ENCODE measurements at places on chromosomes 6 and 20. TPM values are rescaled to one million over a fixed set of nuclear protein-coding genes. Genes with fewer than 3 reads are reported as not detected.

THEMIS gene
- 0.72 TPM for total RNA-seq

PPP1R3G gene
- total RNA-seq, result 0.92 TPM

DLL1 gene
- 1.3 TPM for total RNA-seq

FAM83B gene
- 4.3 TPM for total RNA-seq

VSTM2L gene
- 0.36 TPM for total RNA-seq

EDN1 gene
- total RNA-seq, result 2.9 TPM

SLC22A23 gene
- 5.2 TPM for total RNA-seq

MYB gene
- total RNA-seq, result 0.12 TPM

CALHM6 gene
- 1.7 TPM for total RNA-seq

SLC26A8 gene
- 0.10 TPM for total RNA-seq

CASS4 gene
- 3.0 TPM for total RNA-seq

MCHR2 gene
- total RNA-seq, result not detected

TCP11 gene
- total RNA-seq, result 0.46 TPM

CYP21A2 gene
- total RNA-seq, result 7.5 TPM

SALL4 gene
- total RNA-seq, result 0.36 TPM

KCNG1 gene
- total RNA-seq, result 3.3 TPM

GRCh38 chr20:3367089-3367488, 40.4 kb downstream of the DNAAF9 start:
- no peak for DNase-seq

GRCh38 chr6:170284126-170284773, 6.6 kb downstream of the DLL1 start:
- peak; percentile 9 for DNase-seq

GRCh38 chr6:107965746-107966145, 7.7 kb upstream of the SEC63 start:
- no peak for DNase-seq

DNA sequence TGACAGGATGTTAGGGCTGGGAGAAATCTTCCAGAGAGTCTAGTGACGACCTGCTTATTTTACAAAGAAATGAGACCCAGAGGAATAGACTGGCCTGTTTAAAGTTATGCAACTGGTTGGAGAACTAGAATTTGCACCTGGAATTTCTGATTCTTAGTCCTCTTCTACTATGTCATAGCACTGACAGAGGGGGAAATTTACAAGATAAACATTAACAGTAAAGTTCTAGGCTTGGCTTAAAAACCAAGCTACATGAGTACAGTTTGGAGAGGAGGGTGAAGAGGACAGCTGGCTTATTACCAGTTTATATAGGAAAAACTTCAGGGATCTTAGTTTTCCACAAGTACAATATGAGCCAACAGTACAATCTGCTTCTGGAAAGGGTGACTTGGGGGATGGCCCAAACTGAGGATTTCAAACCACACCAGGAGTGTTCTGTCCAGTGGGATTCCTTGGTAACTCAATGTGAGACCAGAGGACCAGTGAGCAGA, 269.6 kb downstream of the CD109 start:
- DNase-seq, result no peak

DNA sequence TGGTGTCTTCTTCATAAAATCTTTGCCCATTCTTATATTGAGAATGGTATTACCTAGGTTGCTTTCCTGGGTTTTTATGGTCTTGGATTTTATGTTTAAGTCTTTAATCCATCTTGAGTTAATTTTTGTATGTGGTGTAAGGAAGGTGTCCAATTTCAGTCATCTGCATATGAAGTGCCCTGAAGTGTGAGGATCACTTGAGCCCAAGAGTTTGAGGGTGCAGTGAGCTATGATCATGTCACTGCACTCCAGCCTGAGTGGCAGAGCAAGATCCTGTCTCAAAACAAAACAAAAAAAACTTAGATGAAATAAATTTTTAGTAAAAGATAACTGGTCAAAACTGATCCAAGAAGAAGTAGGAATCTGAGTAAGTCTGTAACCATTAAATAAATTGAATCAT, 215.4 kb downstream of the TBC1D7 start:
- DNase-seq, result no peak

DNA sequence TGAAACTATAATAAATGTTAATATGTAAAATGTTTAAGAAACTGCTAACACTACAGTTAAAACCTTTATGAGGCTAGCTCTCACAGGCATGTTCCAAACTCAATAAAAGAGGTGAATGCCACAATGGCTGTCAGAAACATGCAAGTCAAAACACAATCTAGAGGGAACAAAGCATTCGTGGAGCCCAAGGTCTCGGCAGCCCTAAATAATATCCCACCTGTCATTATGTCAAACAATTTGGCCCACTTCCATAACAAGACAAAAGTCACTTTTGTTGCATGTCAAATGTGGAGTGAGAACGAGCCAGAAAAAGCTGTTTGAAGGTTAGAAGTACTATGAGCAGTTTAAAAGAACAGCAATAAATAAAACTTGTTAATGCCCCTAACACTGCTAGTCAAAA, 181.9 kb downstream of the GMDS start:
- no peak for DNase-seq

GRCh38 chr20:33859157-33859695, 48.1 kb downstream of the CHMP4B start:
- DNase-seq, result no peak

GRCh38 chr20:46767127-46767761, 57.8 kb downstream of the SLC2A10 start:
- no peak for DNase-seq

DNA sequence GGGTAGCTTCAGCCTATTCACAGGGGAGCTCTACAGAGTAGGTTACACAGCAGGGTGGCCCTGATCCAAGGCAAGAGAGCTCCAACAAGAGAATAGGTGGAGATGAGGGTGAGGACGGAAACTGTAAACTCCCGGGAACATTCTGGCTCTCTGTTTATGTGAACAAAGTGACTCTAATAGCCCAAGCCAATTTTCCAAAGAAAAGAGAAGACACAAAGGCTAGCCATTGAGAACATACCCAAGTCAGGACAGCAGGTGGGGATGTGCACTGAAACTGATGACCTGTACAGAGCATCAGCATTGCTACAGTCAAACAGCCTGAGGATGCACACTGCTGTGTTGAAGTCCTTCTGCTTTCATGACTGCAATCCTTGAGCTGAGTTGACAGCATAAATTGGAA, 136.0 kb upstream of the TOP1 start:
- DNase-seq, result no peak

DNA sequence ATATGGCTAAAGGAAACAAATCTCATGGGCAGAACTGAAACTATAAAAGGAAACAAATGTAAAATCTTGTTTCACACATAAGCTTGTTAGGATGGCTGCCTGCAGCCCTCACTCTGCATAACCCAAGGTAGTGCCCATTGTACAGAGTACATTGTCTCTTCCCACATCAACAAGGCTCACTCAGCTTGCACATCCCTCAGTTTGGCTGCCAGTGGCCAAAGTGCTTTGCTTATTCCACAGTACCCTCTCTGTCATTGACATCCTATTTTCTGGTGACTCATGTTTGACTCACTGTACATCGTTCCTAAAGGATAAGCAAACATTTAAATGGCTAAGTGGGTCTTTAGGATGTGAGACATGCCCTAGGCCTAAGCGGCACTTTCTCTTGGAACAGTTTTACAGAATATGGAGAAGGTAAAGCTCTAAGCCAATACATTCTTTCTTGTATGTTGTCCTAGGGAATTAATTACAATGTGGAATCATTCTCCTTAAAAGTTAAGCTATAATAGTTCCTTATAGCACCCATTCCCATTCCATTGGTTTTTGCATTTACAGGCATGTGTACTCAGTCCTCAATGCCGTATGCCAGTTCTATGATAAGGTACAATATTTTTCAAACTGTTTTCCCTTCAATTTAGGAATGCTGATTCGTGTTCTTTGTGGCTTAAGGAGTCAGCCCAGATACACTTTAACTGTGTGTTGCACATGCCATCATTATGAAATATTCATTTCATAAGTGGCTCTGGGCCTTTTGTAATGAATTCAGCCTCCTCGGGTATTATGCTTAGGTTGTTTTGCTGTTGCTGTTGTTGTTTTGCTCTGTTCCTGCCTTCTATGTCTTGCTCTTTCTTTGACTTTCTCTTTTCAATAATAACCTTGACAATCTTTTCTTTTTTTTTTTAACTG, 5.5 kb downstream of the ANKEF1 start:
- no peak for DNase-seq

GRCh38 chr20:59650418-59650817, 46.1 kb downstream of the PHACTR3 start:
- DNase-seq, result no peak

- DNase-seq, result no peak
These were observed 36.9 kb downstream of the UTRN start for GRCh38 chr6:144321839-144322591.

- DNase-seq, result no peak
These were observed 53.2 kb upstream of the SPTLC3 start for GRCh38 chr20:12955611-12956010.

DNA sequence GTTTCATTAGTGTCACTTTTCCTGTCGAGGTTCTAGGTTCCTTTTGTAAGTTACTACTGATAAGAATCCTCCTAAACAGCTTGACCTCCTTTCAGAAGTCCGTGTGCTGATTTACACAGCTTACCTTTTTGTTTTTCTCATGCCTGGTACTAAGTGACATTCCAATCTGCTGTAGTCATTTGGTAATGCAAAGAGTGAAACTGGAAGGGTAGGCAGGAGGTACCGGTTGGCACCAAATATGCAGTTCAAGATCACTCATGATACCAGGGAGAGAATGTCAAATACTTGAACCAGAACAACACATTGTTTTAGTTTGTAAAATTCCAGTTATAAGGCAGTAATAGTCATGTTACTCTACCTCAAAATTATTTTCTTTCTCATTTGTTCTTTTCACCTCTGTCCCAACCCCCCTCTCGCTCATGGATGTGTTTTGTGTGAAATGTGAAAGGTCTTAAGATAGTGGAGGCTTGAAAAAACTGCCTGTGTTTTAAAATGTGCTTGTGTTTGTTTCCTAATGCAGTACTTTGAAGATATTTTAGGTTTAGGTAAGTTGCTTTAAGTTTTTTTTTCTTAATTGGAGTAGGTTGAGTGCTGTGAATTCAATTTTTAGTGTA, 23.2 kb downstream of the AFDN start:
- no peak for DNase-seq

GRCh38 chr20:64103871-64104666, 3.3 kb downstream of the NPBWR2 start:
- DNase-seq, result peak; percentile 24

DNA sequence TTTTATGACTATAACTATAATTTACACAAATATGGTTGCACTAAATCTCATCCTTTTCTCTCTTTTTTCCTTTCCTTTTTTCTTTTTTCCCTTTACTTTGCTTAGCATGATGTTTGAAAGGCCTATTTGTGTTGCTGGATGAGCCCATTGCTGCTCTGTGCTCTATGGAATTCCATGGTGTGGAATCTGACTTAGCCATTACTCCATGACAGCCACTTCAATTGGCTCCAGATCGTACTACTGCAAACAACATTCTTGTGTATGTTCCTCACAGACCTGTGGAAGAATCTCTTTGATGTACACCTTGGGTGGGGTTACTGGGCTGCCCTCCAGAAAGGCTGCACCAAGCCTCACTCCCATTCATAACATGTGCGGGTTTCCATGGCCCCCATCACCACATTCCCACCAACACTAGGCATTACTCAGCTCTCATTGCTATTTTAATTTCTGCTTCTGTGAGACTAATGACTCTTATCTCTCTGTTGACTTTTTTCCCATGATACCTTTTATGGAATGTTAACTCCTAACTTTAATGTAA, 979.0 kb downstream of the KIF16B start:
- DNase-seq, result no peak

- DNase-seq, result no peak
These were observed 4.6 kb upstream of the SLC2A10 start for GRCh38 chr20:46704714-46705377.

GRCh38 chr20:39538317-39538716, 576.2 kb downstream of the DHX35 start:
- DNase-seq, result no peak

DNA sequence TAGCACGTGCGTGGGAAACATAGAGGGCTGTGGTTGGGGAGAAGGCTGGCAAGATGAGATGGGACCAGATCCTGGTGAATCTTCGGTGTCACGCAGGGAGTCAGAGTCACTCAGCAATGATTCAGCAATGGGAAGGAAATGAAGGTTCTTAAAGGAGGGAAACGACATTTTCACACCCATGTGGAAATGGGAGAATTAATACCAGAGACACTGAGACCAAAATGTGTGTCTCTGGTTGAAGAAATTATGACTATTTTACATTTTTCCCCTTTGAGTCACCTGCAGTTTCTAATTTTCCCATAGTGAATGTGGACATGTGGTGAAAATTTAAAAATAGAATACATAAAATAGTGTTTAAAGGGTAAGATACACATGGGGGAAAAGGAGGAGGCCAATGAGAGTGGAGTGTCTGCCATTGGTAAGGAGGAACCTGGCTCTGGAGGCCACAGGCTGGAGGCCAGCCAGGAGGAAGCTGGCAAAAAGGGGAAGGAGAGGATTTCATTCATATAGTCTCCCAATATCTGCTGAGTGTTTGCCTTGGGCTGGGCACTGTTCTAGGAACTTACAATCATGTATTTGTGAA, 17.5 kb downstream of the NRN1 start:
- DNase-seq, result no peak

DNA sequence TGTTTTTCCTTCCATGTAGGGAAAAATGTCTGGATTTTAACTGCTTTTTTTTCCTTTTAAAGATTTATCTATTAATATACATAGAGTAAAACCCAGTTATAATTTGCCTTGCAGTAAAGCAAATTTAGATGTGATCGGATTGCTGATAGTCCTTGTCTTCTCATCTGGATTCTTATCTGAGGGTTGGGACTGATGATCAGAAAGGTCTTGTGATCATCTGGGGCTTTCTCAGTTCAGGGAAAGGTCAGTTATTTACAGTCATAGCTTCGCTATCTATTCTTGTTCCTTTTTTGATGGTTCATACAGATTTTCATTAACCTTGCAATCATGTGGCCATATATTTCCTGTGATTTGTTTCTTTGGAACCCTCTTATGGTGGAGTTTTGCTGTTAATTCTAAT, 63.8 kb upstream of the CLDN20 start:
- no peak for DNase-seq

DNA sequence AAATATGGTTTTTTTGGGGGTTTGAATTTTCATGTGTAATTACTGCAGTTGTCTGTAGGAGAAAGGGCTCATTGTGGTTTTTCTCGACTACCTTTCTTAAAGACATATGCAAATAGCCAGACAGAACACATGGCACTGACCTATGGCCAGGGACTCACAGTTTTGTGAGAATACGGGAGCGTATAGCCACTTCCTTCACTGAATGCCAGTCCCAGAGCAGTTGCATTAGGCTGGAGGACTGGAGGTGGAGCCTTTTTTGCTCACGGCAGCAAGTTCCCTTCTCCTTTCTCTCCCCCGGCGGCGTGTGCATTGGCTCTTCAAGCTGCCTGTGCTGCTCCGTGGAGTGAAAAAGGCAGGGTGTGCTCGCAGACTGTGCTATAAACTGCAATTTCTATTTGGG, 114.9 kb downstream of the AKAP7 start:
- peak; percentile 36 for DNase-seq

GRCh38 chr6:170274713-170275560, 15.9 kb downstream of the DLL1 start:
- DNase-seq, result peak; percentile 27
